Cerebellum (tissue), 4 donors: ENCODE measurements at places on chromosomes 3 and 15. TPM values are rescaled to one million over a fixed set of nuclear protein-coding genes. Genes with fewer than 3 reads are reported as not detected.

DNA sequence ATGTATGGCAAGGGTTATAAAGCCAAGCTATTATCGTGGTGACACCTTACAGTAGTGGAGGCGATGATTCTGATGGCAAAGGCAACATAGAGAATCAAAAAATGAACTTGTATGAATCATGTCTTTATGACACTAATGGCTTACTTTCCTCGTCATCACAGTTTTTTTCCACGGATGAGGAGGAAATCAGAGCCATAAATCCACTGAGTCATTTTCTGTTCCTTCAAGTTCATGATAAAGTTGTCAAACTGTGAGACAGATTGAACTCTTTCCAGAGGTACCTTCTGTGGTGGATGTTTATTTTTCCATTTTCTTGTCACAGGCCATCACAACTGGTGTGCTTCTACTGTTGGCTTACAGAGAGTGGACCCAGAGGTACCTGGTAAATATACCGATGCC lies 8.5 kb downstream of the TMEM212 start:
- no peak for DNase-seq

CEP19 gene
- total RNA-seq, result 8.0 TPM

CPLX3 gene
- 1.00 TPM for total RNA-seq

- DNase-seq, result no peak
Observed at GRCh38 chr3:69825446-69825845, 86.2 kb downstream of the MITF start.

GOLIM4 gene
- 36.6 TPM for total RNA-seq

DNA sequence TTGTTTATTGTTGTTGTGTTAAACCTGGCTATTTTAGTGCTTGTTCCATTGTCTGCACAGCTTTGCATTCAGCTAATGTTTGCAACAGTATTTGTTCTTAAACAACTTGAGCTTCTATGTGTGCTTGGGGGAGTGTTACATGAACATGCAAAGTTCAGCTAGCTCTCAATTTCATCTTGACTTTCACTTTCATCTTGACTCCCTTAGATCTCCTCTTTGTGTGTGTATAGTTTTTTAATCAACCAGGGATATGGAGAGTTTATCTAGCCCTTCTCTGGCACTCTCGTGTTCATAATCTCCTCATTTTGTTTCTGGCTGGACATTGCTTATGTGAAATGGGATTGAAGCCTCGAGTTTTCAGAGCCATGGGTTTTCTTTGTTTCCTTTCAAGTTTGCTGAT lies 212.4 kb upstream of the ZBTB20 start:
- DNase-seq, result no peak

EIF5A2 gene
- 5.6 TPM for total RNA-seq

LMAN1L gene
- 0.09 TPM for total RNA-seq

DNA sequence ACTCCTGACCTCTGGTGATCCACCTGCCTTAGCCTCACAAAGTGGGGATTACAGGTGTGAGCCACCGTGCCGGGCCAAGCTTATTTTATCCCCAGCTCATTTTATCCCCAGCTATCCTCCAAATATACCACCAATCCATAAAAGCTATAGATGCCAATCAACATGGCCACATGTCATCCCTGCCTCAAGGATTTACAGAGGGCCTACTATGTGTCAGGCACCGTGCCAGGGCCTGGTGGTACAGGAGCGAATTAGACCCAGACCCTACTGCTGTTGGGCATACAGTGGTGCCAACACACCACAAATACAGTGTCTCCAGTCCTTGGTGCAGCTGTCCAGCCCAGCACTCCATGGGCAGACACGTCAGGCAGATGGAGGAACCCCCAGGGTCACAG lies 73.4 kb downstream of the SCN5A start:
- no peak for DNase-seq

GRCh38 chr3:188574885-188575284 lies 420.9 kb downstream of the LPP start:
- no peak for DNase-seq

DNA sequence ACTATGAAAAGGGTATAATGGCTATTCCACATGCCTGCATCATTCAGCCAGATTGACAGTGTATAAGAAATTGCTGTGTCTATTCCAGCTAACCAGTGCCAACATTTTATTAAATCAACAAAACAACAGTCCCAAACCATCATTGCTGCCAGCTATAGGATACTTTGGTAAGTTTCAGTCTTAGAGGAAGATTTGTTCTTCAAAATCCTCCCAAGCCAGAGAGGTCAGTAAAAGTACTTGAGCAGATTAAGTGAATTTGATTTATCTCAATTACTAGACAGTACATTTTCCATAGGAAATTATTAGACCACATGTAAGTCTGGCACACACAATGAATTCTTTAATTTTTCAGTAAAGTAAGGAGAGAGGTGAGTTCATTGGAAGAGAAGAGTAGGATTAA lies 50.7 kb downstream of the TFG start:
- DNase-seq, result no peak

- no peak for DNase-seq
Observed at GRCh38 chr3:159668990-159669476, 319.6 kb upstream of the IL12A start.

DNA sequence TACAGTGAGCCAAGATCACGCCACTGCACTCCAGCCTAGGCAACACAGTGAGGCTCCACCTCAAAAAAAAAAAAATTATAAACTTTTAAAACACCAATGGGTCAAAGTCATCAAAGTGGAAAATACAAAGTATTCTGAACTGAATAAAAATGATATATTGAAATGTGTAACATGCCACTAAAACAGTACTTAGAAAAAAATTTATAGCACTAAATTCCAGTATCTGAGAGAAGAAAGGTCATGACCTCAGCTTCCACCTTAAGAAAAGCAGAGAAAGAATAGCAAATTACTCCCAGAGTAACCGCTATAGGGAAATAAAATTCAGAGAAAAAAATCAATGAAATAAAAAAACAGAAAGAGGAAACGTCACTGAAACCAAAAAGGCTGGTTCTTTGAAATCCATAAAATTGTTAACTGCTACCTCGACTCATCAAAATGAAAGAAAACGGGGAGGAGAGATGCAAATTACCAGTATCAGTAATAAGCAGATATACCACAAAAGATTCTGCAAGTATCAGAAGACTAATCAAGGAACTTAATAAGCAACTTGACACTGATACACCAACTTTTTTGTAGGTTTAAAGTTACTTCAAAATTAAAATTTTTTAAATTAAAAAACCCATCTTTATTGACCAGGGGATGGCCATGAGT lies 20.8 kb downstream of the ATP13A3 start:
- no peak for DNase-seq
